ENCODE measurements at places on chromosomes 2 and 18.

DNA sequence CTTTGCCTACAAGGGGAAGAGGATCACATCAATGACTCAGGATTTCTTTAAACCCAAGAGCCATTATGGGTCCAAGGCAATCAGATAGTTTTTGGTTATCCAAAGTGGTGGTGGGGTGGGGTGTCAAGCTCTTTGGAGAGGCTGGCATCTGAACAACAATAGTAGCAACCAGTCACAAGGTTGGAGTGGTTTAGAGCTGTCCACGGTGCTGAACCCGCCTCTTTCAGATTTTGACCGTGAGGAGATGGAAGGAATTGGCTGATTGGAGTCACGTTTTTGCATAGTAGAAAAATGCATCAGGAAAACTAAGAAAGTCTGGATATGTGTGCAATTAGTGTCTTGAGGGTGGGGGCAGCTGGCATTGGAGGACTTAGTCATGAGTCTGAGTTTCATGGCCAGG, 159.9 kb downstream of the LOXHD1 start:
- DNase-seq, result no peak

DNA sequence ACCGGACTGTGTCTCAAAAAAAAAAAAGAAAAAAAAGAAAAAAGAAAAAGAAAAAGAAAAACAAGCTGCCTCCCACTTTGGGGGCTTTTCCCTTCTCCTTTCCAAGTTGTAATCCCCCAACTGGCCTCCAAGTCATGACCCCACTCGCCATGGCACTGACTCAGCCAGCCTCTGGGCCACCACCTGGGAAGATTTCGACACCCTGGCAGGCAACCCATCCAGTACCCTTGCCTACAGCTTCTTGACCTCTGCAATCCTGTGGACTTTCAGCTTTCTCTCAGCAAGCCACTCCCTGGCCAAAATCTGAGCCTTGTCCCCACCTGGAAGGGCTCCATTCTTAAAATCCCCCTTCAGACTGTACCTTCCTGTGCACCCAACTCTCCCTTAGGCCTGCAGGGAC, 22.3 kb upstream of the FOSL2 start:
- no peak for DNase-seq

DNA sequence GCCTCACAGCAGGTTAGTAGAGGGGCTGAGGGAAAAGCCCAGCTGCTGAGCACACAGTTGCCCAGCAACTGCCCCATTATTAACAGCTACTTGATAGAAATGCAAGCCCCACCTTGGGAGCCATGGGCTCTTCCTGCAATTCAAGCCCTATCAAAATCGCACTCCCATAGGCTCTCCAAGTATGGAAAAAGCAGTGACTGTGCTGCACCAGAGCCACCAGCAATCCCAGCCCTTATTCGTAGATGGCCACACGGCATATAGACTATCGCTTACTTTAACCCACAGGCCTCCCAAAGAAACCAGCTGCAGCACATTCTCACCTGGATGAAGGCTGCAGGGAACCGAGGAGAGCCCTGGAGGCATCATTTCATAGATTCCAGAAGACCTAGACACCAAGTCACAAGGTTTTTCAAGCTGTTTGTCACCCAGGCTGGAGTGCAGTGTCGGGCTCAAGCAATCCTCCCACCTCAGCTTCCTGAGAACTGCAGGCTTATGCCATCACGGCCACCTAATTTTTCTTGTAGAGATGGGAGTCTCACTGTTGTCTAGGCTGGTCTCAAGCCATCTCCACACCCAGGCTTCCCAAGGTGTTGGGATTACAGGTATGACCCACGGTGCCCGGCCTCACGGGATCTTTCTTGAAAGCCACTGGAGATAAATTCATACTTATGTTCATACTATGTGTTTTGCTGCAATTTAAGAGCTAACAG, 11.3 kb downstream of the NCL start:
- DNase-seq, result no peak

DNA sequence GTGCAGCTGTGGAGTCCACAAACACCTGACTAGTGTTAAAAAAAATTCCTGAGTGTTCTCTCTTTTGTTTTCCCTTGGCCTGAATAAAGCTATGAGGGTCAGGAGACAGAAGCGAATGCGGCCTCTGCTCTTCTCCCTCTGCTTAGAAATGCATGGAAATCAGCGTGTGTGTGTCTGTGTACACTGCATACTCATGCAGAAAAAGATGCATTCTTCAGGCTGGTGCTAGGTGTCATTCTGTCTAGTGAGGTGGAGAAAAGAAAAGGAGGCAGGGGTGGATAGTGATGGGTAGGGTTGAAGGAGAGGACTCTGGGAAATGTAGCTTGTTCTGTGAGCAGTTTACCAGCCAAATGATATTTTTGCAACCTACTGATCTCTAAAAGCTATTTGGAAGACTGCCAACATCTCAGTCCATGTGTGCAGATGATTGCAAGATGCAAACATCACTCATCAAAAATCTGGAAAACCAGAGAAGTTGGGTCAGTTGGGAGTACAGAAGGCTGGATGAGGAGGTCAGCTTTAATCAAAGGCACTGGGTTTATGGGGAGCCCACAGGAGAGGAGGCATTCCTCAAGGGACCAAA, 177.7 kb downstream of the INSIG2 start:
- DNase-seq, result no peak

DNA sequence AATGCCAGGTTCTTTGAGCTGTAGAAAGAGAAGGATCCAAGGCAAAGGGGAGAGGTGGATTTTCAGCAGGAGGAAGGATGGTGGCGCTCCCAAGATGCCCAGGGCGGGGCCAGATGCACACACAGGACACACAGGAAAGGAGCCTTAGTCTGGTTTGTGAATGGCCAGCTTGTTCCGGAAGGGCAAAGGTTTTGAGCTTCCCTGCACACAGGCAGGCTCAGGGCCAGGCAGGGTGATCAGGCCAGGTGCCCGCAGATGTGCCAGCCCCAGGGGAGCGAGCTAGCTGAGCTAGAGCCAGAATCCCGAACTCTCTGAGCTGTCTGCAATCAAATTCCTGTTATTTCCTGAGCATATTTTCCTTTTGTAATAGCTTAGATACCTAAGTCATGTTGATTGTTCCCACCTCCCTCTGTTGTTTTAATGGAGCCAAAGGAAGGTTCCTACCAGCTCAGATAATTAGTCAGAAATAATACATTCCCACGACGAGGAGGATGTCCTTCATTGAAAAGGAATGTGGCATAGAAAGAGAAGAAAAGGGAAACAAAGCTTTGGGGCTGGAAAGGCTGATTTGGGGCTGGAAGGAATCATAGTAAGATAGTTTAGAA, 13.7 kb upstream of the OTOF start:
- DNase-seq, result no peak

Data from SHP77 treated with DMSO at 0.1 percent for 48 hours (cell line).